ENCODE measurements at places on chromosomes 7 and 10.

DNA sequence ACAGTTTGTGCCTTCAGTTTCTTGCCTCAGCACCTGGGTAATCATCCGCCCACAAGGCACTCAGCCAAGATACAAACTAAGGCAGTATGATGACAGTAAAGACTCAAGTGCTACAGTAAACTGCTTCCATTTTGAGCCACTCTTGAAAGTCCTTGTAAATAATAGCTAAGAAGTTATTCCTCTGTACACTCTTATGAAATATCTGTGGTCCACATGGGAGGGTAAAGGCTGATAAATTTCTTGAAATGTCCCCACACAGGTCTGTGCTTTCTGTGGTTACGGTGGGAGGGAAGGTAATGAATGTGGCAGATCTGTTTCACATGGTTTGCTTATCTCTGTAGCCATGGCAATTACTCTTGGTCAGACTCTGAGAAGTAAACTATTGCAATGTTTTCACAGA lies 551.0 kb upstream of the ZWINT start:
- DNase-seq, result no peak

DNA sequence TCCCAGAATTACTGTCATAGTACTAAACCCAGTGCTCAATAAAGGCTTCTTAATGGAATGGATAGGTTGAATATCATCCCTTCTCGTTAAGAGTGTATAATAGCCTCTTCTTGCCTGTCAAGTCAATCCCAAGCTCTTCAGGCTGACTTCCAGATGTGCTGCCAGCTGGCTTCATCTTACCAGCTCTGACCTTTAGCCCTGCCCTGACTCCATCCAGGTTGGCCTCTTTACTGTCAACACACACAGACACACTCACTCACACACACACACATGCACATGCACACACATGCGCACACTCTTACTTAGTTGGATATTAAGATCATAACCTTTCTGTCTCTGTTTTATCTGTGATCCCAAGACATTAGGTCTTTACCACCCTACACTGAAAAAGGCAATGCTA lies 49.1 kb downstream of the ASB4 start:
- no peak for DNase-seq

DNA sequence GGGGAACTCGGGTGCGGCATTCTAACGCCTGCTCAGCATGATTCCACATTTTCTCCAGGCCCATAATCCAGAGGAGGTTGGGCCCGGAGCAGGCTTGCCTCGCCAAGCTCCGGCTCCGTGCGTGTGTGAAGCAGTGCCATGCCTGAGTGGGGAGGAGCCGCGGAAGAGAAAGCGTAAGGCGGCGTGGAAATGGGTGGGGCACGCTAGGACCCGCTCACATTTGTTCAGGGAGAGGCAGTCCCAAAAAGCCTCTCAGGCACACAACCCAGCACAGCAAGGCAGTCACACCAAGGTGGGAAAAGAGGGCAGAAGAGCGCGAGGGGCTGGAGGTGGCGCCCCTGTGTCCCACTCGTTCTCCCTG lies 695 bp upstream of the VDAC2 start:
- peak; percentile 81 for DNase-seq

- DNase-seq, result no peak
Measured at GRCh38 chr10:5970527-5970926, 6.8 kb downstream of the IL15RA start.

DNA sequence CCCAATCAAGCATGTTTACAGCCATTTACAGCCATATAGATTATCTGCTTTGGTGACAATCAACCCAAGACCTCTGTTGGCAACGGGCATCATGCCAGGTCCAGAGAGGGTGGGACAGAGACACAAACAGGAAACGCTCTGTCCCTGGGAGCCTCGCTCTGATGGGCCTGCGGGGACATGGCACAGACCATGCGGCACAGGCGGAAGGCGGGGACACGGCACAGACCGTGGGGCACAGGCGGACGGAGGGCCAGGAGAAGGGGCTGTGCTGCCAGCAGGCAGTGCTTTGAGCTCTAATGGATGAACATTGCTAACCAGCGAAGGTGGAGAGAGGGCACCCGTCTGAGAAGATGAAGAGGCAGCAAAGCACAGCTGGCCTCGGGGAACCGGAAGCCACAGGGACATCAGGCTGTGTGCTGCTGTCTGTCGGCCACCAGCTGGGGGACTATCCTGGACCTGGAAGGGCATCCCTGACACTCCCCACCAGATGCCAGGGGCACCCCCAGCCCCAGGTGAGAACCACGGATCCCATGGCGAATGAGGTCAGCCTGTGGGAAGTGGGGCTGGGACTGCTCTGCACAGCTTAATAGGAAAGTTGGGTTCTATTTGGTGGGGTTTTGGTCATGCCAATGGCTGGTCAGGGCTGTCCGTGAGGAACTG lies 61.0 kb downstream of the DIP2C start:
- DNase-seq, result no peak

DNA sequence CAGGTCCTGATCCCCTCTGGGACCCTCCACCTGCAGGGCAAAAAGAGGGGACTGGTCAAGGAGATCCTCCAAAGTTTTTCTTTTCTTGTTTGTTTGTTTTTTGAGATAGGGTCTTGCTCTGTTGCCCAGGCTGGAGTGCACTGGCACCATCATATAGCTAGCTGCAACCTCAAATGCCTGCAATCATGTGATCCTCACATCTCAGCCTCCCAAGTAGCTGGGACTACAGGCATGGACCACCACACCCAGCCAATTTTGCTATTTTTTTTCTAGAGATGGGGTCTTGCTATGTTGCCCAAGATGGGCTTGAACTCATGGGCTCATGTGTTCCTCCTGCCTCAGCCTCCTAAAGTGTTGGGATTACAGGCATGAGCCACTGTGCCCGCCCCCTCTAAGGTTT lies 41.0 kb downstream of the EPHB4 start:
- no peak for DNase-seq

DNA sequence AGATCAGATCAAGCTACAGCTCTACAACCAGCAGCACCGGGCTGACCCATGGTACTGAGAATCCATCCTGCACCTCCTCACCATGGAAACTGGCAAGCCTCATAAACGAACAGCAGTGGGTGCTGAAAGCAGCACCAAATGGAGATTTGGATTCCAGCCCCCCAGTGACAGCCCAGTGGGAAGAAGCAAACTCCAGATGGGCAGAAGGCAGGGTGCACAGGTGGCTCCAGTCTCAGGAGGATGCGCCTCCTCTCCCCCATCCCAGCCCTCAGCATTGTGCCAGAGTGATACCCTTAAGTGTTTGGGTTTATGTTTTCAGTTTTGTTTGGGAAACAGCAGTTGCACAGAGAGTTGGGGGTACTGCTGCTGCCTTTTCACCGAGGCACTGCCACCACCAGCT lies 20.6 kb upstream of the SMO start:
- DNase-seq, result no peak

- DNase-seq, result no peak
Measured at GRCh38 chr7:129055294-129055816, 444 bp upstream of the TNPO3 start.

DNA sequence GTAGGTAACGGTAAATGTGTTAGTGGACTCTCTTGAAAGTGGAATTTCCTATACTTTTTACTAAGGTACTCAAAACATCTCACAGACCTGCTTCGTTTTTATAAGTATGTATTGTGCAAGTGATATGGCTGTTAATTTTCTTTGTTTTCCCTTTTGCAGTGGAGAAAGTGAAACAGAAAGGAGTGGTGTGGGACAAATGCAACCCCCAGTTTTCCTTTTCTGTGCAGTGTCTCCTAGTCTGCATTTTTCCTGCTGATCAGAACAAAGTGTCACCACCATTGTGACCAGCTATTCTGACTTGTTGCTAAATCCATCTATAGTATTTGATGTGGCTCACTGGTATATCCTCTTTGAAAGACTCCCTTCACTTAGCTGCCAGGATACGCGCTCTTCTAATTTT lies 410.0 kb downstream of the EXOC4 start:
- DNase-seq, result no peak

DNA sequence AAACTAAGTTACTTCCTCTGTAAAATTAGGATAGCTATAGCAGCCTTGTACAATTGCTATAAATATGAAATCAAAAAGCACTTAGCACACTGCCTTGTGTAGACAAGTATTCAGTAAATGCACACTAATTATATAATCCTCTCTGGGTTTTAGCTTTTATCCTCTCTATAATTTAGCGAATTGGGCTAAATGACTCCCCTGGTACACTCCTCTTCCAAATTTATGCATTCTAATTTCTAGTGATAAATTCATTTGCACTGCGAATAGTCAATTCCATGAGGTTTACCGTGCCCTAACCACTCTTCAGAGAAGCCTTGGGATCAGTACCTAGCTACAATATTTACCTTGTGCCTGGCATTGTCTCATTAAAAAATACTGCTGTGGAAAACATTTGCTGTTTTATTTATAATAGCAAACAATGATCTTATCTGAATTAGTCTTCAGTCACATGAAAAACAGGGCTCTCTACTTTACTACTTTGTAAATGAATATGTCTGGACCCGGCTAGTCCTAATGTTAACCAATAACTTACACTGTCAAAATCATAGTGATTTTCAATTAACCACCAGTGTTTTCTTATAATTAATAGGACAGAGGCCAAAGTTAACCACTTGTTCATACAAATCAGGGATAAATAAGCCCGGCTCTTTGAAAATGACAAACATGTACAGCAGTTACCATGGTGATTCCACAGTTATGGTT lies 577.9 kb downstream of the IPMK start:
- DNase-seq, result no peak

- no peak for DNase-seq
Measured at GRCh38 chr10:16686054-16686902, 130.9 kb downstream of the RSU1 start.

All from NB4 (cell line).